ENCODE measurements at places on chromosomes 13 and 19. TPM values are rescaled to one million over a fixed set of nuclear protein-coding genes. Genes with fewer than 3 reads are reported as not detected.

DNA sequence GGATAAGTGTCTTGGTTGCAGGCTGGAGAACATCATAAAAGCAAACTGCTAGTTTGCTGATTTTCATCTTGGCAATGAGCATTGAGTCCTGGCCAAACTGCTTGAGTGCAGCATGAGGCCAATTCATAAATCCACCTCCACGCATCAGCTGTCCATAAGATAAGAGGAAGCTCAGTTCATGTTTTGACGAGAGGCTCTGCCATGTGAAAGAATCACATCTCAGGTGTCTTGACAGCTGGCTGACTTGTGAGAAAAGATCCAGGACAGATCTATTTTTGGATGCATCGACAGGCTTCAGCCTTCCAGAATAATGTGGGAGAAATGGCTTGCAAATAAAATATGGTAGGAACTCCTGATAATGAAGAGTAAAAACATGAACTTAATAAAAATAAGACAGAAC is 5.4 kb upstream of the ZNF682 start:
- DNase-seq, result no peak

Gene PLPP2
- total RNA-seq, result 5.1 TPM

- no peak for DNase-seq
These were observed 48.3 kb upstream of the ATP11A start for GRCh38 chr13:112641456-112642089.

DNA sequence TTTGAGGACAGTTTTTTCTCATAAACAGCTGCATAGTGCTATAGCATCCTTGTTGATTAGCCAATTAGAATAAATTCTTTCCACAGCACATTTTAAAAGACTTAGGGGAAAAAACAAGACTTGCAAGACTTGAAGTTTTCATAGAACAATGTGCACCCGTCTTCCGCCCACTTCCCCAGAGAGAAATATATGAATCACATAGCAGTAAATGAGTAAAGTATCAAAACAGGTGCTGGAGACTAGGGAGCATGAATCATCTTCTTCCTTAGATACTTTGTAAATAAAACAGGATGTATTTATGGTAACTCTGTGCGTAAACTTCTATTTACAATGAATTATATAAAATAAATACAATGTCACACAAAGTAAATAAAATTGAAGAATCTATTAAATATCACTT is 75.1 kb downstream of the COL4A2 start:
- DNase-seq, result no peak

Gene KLK4
- total RNA-seq, result 0.10 TPM

Gene SYNE4
- total RNA-seq, result not detected

GRCh38 chr13:112959701-112960542 is 9.1 kb upstream of the MCF2L start:
- no peak for DNase-seq

DNA sequence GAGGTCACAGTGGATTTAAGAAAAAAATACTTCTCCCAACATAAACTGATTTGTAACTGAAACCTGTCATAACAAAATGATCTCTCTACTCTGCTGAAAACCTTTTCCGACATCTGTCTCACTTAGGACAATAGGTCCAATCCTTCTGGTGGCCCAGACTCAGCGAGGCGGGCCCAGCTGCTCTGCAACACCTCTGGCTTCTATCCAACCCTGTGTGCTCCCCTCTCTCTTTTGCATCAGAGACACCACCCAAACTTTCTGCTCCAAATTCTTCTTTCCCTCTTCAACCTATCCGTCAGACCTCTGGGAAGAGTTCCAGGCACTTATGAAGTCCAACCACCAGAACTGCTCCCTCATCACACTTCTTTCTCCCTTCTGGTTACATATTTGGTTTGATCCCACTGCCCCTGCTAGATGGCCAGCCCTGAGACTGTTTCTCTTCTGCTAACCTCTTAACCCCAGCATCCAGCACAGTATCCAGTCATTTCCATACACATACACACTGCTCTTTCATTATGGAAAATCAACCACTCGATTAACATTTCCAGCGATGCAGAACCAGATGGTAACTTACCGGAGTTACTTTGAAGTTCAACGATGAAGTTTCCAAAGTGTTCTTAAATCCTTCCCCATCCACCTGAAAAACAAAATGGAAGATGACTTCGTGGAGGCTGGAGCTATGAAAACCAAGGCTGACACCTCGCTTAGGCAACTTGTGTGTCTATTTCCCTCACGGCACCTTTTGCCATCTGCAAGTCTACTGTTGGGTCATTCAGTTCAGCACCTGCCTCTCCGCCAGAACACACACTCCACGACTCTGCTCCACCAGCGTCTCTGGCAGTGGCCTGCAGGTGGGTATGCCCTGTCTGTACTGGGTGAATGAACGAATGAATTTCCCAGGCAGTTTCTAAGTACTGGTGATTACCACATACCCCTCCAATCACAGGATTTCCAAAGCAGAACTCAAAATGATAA is 9.4 kb downstream of the SAFB2 start:
- no peak for DNase-seq

DNA sequence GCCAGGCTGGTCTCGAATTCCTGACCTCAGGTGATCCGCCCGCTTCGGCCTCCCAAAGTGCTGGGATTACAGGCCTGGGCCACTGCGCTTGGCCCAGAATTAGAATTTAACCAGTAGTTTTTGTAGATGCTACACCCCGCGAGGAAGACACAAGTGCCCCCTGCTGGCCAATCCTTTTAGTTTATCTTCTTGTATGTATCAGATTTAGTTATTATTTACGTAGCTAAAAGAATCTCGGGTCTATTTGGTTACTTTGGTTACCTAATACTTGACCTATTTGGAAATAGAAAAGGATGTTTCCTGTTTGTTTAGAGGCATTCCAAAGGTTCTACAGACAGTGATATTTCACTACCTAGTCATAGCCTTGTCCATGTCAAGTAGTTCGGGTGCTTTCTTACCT is 22.0 kb downstream of the MUC16 start:
- DNase-seq, result no peak

Gene MATK
- 0.99 TPM for total RNA-seq

DNA sequence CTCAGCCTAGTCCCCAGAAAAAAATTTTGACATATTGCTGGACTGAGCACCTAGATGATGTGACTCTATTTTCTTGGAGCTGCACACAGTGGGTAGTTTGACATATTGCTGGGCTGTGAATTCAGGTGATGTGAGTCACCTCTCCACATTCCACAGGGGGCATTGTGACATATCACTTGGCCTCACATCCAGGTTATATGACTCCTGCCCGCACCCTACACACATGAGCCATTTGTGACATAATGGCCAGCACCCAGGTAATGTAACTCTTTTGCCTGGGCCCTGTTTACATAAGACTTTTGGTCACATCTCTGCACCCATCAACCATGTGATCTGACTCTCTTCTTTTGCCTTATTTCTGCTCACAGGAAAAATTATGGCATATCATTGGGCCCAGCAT is 55.1 kb upstream of the ZNF43 start:
- DNase-seq, result no peak

GRCh38 chr19:3481241-3482090 is 1.1 kb upstream of the SMIM24 start:
- DNase-seq, result no peak

GRCh38 chr19:35533822-35534392 is 651 bp downstream of the GAPDHS start:
- DNase-seq, result peak; percentile 27

DNA sequence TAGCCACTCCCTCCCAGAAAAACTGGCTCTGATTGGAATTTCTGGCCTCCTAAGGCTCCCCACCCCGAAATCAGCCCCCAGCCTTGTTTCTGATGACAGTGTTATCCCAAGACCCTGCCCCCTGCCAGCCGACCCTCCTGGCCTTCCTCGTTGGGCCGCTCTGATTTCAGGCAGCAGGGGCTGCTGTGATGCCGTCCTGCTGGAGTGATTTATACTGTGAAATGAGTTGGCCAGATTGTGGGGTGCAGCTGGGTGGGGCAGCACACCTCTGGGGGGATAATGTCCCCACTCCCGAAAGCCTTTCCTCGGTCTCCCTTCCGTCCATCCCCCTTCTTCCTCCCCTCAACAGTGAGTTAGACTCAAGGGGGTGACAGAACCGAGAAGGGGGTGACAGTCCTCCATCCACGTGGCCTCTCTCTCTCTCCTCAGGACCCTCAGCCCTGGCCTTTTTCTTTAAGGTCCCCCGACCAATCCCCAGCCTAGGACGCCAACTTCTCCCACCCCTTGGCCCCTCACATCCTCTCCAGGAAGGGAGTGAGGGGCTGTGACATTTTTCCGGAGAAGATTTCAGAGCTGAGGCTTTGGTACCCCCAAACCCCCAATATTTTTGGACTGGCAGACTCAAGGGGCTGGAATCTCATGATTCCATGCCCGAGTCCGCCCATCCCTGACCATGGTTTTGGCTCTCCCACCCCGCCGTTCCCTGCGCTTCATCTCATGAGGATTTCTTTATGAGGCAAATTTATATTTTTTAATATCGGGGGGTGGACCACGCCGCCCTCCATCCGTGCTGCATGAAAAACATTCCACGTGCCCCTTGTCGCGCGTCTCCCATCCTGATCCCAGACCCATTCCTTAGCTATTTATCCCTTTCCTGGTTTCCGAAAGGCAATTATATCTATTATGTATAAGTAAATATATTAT is 6.1 kb downstream of the FOSB start:
- DNase-seq, result no peak

DNA sequence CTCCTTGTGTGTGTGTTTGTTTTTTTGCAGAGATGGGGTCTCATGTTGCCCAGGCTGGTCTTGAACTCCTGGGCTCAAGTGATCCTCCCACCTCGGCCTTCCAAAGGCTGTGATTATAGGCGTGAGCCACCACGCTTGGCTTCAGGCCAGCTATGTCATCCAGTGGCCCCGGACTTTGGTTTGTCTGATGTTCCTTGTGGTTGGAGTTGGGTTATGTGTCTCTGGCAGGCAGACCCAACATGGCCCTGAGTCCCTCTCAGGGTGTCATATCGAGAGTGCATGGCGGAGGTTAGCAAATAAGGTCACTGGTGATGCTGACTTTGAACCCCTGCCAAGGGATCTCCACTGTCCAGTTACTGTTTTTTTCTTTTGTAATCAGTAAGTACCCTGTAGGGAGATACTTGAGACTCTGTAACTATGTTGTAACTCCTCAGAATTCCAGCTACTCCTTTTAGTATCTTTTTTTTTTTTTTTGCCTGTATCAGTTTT is 37.3 kb downstream of the SMARCA4 start:
- DNase-seq, result no peak

DNA sequence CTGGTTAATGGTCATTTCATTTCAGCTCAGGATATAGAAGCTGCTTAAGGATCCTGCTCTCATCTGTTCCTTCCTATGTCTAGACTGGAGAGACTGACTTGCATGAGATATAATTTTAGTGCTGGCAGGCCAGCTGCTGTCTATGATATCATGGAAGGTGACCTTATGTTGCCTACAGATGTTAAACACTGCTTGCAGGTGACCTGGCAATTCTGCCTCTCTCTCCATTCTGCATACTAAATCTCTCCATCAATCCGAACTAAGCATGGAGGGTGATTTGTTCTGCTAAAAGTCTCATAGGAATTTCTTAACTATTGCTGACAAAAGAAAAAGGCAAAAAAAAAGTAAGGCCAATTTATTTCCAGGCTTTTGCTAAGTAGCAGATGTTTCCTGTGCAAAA is 81.0 kb downstream of the CCNA1 start:
- DNase-seq, result no peak

Gene ZNF132
- 3.6 TPM for total RNA-seq

DNA sequence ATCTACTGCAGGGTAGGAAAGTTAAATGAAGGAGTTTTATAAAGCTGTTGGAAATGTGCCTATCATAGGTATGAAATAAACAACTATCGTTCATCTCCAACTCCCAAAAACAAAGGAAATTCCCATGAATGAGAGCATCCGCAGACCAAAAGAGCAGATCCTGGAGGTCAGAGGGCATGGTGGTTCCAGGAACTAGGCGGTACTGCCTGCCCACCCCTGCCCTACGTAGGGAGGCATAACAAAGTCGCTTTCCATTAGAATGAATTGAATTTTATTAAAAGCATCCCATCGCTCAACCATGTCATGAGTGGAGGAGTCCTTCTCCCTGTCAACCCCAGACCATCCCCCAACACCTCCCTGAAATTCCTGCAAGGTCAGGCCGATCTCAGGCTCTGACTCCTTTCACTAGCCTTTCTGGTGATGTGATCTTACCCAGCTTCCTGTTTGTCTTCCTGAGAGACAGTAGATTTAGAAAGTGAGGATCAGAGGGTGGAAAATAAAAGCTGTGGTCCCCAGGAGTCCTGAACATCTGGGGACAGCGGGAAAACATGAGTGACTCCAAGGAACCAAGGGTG is at the start of gene CLEC4M:
Gene CLEC4M, plus strand, starts transcription at position 525 of the 575 bp plus-strand sequence. Its CDS starts 24 bp downstream, at position 549.
- no peak for DNase-seq

DNA sequence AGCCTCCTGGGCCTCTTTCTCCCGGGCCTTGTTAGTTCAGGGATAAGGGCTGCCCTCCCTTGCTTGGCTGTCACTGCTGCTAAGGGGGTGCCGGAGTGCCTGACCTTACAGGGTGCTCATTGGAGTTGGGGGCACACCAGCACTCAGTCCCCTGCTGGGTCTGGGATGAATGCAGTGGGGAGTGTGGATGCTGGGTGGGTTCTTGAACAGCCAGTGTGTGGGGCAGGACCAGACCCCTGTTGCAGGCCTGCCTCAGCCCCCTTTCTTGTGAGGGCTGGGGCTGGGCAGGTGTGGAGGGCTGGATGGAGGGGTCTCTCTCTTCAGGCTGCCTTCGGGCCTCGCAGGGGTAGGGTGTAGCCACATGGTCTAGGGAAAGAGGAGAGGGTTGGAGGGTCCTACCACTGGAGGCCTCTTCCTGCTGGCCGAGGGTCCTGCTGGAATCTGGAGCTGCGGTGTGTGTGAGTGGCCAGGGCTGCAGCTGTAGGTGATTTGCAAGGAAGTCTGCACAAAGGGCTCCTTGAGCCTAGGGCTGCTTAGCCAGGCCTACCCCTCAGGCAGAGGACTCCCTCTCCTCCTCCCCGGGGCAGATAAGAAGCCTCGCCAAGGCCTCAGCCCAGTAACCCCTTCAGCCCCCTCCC is 3.2 kb downstream of the CEBPA start:
- no peak for DNase-seq
